GM10248 (cell line): ENCODE measurements at places on chromosomes 16 and 17.

GRCh38 chr17:32542186-32542585 lies 55.4 kb downstream of the CDK5R1 start:
- no peak for DNase-seq

GRCh38 chr16:89113661-89114060 lies 20.0 kb downstream of the ACSF3 start:
- DNase-seq: no peak

- no peak for DNase-seq
These were observed 82.3 kb upstream of the BCAR1 start for GRCh38 chr16:75333721-75334163.

DNA sequence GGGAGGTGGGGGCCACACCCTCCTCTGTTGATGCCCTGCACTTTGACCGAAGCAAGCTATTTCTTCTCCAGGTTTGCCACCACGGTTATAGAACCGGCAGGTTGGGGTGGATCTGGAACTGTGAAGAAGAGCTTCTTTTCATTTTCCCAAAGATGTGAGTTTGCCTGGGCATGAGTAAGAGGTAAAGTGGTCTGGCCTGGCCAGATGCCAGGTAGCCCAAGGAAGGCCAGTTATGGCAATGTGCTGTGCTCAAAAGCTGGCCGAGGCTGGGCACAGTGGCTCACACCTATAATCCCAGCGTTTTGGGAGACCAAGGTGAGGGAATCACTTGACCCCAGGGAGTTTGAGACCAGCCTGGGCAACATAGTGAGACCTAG lies 18.7 kb downstream of the ATP6V0D1 start:
- DNase-seq: no peak

DNA sequence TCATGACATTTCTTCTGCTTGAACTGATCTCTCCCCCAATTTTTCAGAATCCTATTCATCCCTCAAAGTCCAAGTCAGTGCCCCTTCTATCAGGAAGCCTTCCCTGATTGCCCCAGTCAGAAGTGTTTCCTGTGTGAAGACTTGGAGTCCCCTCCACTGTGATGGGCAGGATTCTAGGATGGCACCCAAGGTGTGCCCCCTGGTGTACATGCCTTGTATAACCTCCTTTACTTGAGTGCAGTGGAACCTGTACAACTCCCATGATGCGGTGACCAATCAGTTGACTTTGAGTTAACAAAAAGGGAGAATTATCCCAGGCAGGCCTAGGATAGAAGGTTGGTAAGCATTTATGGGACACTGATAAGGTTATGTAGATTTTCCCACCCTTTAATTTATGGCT lies 23.4 kb downstream of the MYH13 start:
- no peak for DNase-seq

GRCh38 chr17:66540131-66540781 lies 237.8 kb downstream of the PRKCA start:
- no peak for DNase-seq

GRCh38 chr16:48525201-48526057 lies 84.6 kb downstream of the N4BP1 start:
- no peak for DNase-seq

DNA sequence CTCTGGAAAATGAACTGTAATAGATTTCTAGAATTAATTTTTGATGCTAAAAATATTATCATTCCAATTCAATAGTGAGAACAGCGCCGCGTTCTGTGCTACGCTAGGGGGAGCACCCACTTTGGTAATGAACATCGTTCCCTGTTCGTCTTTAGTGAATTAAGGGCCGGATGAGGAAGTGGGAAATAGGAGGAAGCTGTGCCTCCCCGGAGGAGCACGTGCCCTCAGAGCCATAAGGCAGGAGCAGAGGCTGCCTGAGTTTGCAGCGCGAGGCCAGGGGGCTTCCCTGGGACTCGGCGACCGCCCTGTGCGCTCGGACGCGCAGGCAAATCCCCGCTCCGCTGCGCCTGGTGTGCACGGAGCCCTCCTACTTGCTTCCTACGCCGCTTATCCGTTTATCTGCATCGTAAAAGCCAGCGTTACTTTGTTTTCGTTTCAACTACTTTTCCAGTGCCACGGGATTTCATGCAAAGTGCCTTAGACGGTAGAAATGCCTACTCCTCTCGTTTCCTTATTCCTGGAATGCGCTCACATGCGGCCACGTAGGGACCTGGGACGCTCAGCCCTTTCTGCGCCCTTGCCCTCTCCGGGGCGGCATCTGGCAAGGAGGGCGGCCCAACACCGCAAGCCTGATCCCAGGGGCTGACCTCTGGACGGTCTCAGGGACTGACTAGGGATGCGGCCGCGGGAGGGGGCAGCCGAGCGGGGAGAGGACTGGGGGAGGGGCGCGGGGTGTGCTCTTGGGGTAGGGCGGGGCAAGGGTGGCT lies 76.4 kb downstream of the KCNJ12 start:
- no peak for DNase-seq

DNA sequence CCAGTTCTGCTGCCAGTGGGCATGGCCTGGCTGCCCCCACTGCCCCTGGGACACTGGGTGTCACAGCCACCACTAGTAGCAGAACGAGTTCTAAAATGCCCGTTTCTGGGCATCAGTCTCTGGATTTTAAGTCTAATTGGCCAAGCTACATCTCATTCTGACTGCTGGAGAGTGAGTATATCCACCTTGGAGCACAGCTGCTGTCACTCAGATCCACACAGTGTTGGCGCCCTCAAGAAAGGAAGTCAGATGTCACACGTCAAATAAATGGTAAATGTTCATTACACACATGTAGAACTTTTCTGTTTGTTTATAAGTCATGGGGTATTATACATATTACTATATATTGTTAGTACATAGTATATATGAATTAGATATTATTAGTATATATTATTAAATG lies 19.4 kb downstream of the GNGT2 start:
- DNase-seq: no peak

GRCh38 chr16:79336437-79337229 lies 263.9 kb downstream of the MAF start:
- no peak for DNase-seq

DNA sequence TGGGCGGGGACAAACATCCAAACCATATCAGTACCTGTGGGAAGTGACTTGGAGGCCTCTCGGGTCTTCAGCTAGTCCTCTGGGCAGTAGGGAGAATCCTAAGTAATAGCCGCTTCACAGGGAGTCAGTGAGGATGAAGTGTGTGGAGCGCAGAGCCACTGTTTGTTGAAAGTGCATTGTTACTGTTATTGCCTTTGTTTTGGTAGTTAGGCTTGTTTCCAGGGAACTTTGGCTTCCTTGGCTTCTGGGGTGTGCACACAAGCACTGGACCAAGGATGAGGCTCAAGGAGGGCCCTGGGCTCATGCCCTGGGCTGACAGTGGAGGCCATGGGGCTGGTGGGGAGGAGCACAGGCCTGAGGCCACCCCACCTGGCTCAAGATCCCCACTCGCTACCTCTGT lies 141.6 kb downstream of the CLEC16A start:
- DNase-seq: no peak
